ENCODE measurements at places on chromosomes 12 and 14. TPM values are rescaled to one million over a fixed set of nuclear protein-coding genes. Genes with fewer than 3 reads are reported as not detected.

- DNase-seq = no peak
Measured at GRCh38 chr14:96808619-96809406, 11.6 kb downstream of the VRK1 start.

Gene IL22
- total RNA-seq = not detected

- DNase-seq = no peak
Measured at GRCh38 chr14:77314539-77315457, 5.9 kb downstream of the POMT2 start.

Gene RNASE12
- total RNA-seq = not detected

DNA sequence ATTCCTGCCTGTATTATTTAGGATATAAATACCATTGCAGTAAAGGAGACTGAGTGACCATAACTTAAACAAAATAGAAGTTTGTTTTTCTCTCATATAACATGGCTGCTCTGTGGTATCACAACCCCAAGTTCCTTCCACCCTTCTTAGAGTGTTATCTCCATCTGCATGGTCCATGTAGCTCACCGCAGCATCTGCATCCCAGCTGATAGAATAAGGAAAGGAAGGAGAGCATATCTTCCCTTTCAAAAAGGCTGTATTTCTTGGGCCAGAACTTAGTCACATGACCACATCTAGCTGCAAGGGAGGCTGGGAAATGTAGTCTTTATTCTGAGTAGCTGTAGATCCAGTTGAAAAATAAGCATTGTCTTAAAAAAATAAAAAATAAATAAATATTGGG lies 184.8 kb upstream of the NUDT4 start:
- DNase-seq = no peak

- no peak for DNase-seq
Measured at GRCh38 chr12:64506955-64507354, 55.0 kb downstream of the TBK1 start.

Gene CLEC4D
- 2.6 TPM for total RNA-seq

- DNase-seq = no peak
Measured at GRCh38 chr12:55852740-55853139, 10.0 kb upstream of the MMP19 start.

DNA sequence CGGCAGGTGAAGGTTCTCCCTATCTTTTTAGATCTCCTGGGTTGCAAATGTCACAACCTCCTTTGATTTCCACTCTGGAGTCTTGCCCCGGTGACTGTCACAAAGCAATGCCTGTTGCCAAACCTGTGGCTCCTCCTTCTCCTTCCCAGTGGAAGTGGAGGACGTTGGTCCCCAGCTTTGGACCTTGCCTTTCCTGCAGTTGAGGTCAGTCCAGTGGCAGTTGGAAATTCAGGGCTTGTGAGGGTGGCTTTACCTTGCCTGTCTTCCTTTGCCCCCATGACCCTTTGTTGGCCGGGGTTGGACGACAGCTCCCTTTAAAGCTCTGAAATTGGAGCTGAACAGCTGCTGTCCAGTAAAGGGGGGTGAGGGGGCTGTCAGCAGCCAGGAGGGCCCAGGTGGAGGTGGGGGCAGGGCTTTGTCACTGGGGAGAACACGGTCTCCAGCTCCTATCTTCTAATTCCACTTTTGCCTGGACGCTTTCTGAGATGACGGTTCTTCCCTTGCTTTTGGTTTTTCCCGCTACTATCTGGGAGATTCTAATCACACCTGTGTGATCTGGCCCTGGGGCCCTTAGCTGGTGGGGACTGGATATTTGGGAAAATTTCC lies 4.1 kb downstream of the TEAD4 start:
- no peak for DNase-seq

GRCh38 chr12:102463659-102464249 lies 16.6 kb downstream of the IGF1 start:
- DNase-seq = no peak

GRCh38 chr14:68961781-68962584 lies 17.1 kb downstream of the ACTN1 start:
- DNase-seq = no peak

DNA sequence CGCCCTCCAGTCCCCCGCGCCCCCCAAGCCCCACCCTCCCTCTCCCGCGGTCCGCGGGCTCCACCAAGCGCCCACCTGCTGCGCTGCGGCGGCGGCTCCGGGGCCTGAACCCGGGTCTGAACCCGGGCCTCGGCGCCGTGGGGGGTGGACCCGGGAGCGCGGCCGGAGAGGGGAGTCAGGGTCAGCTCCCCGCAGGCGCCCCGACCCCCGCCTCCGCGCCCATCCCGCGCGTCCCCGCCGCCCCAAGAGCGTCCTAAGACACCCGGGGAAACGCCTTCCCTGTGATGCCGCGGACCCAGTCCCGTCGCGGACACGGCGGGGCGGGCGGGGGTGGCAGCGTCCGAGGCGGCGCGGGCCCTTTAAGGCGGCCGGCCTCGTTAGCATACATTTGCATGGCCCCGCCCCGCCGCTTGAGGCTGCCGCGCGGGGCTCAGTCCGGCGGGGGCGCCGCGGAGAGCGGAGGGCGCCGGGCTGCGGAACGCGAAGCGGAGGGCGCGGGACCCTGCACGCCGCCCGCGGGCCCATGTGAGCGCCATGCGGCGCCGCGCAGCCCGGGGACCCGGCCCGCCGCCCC lies at the start of gene MMP17:
Gene MMP17, plus strand, starts transcription at position 433 of the 574 bp plus-strand sequence. Its CDS starts 102 bp downstream, at position 535.
- DNase-seq = peak; percentile 89

Gene OVCH1
- total RNA-seq = 1.6 TPM

Gene PLCZ1
- 0.40 TPM for total RNA-seq

DNA sequence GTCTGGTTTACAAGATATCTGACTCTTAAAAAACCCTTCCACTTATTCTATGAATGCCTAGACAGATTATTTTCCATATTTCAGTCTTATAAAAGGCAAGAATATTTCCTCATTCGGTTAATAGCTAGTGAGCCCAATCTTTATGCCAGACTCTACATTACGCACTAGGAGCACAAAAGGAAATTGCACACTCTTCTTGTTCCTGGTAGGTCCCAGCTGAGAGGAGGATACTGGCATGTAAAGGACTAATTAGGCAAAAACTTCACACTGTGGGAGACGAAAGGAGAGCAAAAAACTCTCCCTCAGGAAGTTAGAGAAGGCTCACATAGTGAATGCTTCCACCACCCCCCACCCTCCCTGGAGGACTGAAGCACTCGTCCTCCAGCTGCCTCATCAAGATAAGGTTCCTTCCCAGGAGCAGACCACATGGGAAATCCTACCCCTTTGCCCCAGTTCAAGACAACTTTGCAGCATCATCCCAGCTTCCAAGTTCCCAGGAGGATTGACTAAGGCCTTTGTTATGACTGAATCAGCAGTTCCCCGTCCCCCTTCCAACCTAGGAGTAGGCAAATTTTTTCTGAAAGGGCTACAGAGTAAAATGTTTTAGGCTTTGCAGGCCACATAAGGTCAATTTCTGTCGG lies 14.5 kb downstream of the CAPZA3 start:
- no peak for DNase-seq

DNA sequence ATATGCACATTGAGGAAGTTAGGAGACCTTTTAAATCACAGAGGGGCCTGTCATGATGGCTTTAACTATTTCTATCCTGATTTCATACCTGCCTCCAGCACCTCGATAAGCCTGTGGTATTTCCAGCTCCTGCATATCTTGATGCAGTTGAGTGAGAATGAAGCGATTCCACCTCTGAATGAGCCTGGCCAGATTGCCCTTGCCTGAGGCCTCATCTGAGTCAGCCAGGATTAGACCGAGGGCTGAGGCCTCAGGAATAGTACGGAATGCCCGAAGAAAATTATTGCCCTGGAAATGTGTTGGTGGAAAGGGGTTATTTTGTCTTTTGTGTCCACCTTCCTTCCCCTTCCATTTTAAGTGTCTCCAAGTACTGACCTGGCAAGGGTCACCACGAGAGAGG lies 8.4 kb upstream of the CNPY2 start:
- no peak for DNase-seq

GRCh38 chr12:20268121-20268732 lies 100.1 kb upstream of the PDE3A start:
- DNase-seq = no peak

GRCh38 chr14:96267336-96267735 lies 11.3 kb downstream of the BDKRB1 start:
- DNase-seq = no peak

DNA sequence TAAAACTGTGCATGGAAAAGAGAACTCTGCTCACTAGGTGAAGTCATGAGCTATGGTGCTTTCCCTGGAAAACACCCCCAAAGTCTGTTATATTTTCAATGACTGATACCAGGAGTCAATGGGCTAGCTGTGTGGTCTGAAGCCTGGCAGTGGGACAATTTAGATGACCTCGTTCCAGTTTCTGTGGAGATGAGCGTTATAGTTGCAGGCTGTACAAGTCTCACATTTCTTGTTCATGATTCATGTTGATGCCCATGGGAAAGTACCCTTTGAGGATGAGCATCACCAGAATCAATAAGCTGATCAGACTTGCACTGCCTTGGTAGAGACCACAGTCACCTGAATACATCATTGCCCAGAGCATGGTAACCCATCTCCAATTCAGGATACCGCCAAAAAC lies 70.7 kb downstream of the NOVA1 start:
- no peak for DNase-seq

DNA sequence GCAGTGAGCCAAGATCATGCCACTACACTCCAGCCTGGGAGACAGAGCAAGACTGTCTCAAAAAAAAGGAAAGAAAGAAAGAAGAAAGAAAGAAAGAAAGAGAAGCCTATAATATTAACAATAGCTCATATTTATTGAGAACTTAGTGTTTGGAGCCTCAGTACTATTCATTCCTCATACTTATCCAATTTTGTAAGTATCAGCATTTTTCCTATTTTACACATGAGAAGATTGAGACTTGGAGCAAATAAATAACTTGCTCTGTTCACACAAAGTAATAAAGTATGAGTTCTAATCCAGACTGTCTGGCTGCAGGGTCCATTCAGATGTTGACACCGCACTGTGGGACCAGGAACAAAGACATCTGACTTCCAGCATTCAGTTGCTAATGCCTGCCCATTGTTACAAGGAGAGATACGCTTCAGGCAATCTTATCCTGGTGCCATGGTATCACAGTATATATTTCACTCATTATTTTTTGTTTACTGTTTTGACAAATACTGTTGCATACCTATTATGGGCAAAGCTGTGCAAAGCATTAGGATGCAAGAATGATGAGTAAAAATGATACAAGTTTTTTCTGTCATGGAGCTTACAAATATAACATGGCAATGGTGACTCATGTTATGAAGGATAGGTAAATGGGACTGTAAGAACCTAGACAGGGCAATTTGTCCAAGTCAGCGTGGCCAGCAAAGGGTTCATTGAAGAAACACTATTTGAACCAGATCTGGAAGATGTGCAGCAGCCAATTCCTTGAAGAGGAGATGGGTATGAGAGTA lies 21.4 kb upstream of the TMTC2 start:
- DNase-seq = no peak

GRCh38 chr12:122148657-122149056 lies 25.4 kb downstream of the IL31 start:
- no peak for DNase-seq

DNA sequence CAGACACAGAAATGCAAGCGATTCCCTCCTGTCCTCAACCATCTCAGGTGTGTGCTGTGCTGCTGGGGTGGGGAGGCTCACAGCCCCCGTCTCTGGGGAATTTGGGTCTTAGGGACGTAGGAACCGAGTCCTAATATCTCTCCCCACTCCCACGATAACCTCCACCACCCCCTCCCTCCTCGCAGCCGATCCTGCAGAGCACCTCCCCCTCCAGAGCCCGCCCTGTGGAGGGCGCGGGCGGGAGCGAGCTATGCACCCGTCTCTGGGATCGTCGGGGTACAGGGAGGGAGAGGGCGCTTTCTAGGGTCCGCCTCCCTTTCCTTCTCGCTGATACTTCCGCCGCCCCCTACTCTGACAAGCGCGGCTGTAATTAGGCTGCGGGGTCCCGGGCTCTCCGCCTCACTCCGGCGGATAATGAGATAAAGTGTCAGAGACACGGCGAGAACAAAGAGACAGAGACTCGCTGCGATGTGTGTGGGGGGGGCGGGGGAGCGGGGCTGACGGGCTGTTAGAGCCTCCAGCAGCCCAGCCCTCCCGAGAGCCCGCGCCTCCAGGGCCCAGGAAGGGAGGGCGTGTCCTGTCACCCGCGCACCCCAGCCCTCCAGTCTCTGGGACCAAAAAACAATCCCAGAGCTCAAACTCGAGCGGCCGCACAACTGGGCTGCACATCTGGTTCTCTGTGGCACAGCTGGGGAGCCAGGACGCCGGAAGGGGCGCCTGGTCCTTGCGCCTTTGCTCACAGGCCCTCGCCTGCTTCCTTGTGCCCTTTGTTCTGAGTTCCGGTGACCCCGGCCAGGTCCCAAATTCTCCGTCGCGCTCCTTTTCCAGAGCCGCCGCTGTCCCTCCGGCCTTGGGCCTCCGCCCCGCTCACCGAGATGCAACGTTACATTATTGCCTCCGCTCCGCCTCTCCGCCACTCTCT lies 8.7 kb downstream of the SHMT2 start:
- no peak for DNase-seq

Gene KCNA1
- 21.8 TPM for total RNA-seq

DNA sequence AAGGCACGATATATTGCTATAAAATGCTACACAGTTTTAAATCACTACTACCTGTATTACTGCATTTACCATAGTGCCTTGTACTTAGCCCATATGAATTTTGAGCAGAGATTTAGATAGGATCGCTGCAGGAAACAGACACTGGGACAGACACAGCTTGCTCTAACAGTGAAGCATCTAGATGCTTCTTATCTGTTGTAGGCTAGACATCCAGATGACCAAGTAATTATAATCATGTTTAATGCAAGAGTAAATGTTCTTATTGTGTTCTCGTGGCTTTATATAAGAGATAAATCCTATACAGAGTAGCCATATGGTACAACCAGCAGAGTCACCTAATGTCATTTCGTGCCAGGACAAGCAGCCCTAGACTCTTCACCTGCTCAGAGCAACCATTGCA lies 92.8 kb downstream of the ASCL1 start:
- DNase-seq = no peak

DNA sequence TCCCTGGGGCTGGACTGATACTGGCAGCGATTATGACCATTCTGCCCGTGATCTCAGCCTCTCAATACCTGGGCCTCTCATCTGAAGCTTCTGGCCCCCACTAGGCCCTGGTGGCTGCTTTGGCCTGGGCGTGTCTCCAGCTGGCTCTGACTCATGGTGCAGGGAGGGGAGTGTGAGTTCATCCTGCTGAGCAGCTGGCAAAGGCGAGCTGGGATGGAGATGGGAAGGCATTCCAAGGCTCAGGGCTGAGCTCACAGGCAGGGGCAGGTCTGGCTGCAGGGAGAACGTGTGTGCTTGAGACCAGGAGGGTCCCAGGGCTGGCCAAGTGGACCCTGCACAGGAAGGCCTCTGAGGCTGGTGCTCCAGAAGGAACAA lies 221.8 kb downstream of the TMEM121 start:
- DNase-seq = no peak

Gene EFS
- total RNA-seq = 26.5 TPM

DNA sequence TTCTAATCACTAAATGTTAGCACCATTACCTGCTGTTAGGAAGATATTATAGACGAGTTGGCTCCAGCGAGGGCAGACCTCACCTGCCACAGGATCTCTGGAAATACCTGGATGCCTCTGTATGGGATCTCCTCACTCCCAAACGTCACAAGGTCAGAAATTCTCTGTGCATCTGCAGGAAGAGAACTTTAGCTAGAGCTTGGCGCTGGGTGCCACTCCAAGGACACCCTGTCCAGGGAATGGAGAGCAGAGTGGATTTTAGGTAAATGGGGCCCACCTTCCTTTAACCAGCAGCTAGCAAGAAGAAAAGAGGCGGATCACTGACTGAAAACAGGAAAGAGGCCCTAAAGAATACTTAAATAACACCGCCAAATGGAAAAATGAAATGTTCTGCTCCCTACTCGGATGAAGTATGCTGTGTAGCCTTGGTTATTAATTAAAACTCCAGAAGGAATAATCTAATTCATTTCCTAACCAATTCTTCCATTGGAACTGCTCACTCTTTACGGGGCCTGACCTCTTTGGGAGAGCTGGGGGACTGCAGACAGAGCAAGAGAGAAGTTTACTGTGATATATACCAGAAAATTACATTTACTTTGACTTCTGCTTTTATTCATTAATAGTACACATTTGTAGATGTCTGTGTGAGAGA lies 4.2 kb upstream of the FOXG1 start:
- no peak for DNase-seq

Data from spinal cord (tissue), 10 donors.